HS-27A (cell line): ENCODE measurements at places on chromosomes 1 and 21.

DNA sequence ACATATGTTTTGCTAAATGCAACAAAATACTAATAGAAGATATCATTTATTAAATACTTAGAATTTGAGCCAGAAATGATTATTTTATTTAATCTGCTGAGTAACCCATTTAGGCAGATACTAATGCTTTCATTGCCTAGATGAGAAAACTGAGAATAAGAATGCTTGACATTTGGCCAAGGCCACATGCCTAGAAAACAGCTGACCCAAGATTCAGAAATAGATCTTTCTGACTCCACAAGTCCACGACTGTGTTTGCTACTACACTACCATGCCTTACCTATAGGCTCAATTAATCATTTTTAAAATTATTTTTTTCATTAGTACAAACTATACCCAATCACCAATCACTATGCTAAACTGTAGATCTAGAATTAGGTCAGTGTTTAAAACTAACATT is 129.7 kb downstream of the ATP1B1 start:
- no peak for DNase-seq

- DNase-seq, result peak; percentile 3
Measured at GRCh38 chr1:220680085-220680687, 10.0 kb upstream of the C1orf115 start.

- no peak for DNase-seq
Measured at GRCh38 chr1:64161357-64161941, 42.0 kb upstream of the UBE2U start.

- no peak for DNase-seq
Measured at GRCh38 chr1:59051007-59051406, 245.9 kb upstream of the FGGY start.

GRCh38 chr1:32893198-32894018 is 7.1 kb downstream of the HPCA start:
- DNase-seq, result no peak

- no peak for DNase-seq
Measured at GRCh38 chr1:159900755-159901360, 893 bp upstream of the CFAP45 start.

GRCh38 chr1:64890699-64891447 is 75.5 kb downstream of the JAK1 start:
- no peak for DNase-seq

- DNase-seq, result peak; percentile 43
Measured at GRCh38 chr1:87151500-87152421, 176.9 kb upstream of the LMO4 start.

GRCh38 chr1:248884632-248885295 is 21.3 kb upstream of the PGBD2 start:
- DNase-seq, result no peak

DNA sequence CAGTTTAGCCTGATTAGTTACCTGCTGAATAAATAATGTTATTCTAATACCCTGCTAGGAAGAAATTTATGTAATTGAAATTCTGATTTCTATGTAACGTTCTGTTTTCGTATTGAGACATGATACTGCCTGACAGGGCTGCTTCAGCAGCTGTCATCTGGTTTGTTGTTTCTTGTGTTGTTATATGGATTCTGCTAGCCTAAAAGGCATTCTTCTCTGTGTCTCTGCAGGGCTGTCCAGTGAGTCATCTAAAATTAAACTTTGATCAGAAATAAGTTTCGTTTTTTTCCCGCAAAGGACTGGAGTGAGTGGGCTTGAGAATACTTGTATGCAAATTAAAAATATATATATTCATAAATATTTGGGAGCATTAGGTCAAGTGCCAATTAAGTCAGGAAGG is 93.0 kb downstream of the DYRK1A start:
- peak; percentile 11 for DNase-seq

DNA sequence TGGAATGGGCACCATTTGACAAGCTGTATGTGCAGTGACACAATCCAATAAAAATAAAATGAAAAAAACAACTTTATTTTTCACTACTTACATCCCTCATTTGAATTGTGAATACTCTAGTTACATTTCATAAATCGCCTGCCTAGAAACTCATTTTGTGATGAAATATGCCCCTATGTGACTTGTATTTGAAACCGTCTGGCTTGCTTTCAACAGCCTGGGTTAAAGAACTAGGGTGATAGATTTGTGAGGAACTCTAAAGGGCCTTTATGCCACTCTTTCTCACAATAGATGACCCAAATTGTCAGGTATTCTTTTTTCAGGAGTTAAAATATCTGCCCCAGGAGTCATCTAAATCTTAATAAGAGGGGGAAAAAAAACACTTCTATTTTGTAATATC is 137.9 kb downstream of the DAB1 start:
- DNase-seq, result no peak

DNA sequence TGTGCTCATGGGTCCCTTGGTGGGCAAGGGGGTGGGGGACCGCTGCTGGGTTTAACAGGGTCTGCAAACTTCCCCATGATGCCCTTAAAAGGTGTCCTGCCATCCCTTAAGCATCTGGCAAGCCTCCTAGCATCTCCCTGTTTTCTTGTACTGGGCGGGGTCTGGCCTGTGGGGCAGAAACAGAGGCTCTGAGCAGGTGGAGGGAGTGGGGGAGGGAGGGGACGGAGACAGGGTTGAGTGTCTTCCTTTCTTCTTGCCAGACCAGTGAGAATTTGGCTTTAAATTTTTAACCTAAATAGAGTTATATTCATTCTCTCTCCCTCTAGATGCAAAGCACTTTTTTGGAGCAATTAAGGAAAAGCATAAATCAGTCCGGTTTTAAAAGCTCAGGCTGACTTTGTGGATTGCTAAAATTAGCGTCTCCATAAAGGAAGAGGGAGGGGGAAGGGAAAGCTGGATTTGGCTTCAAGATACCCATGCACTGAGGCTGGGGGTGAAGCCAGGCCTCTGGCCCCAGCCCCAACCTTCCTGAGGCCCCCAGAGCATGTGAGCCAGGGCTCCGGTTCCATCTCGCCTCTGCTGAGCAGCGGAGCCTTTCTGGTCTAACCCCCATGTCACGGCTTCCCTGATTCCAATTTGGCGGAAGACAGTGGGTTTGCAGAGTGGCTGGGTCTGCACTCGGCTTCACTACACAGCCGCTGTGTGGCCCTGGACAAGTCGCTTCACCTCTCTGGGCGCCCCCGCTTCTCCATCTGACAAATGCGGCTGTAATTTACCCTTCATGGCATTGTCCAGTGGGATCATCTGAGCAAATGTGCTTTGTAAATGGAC is 25.3 kb downstream of the IGSF21 start:
- DNase-seq, result no peak
